Fibroblast of the aortic adventitia (primary cell): ENCODE measurements at places on chromosomes 13 and 19. TPM values are rescaled to one million over a fixed set of nuclear protein-coding genes. Genes with fewer than 3 reads are reported as not detected.
A peak's percentile ranks its signal among the peaks of the same experiment; 100 is the strongest.

- peak; percentile 47 for DNase-seq
Observed at GRCh38 chr13:33017323-33017929, 1.2 kb downstream of the KL start.

GRCh38 chr19:1016647-1017114 is 4.2 kb downstream of the TMEM259 start:
- peak; percentile 62 for DNase-seq

DNA sequence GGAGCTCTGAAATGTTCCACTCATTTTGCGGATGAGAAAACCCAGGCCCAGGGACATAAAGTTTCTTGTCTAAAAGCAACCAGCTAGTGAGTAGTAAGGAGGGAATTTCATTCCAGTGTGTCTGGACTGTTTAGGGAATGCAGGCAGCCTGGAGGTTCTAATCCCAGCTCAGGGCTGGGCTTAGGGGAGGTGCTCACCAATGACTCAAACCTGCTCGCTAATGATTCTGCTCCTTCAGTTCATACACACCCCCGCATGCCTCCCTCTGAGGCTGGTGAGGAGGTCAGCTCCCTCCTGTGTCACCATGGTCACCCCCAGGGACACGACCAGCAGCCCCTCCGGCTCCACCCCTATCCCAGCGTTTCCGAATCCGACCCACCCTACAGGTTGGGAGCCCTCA is 34.6 kb downstream of the CYP4F2 start:
- DNase-seq = no peak

The SIGLEC8 gene
- not detected in 2 replicates for total RNA-seq

DNA sequence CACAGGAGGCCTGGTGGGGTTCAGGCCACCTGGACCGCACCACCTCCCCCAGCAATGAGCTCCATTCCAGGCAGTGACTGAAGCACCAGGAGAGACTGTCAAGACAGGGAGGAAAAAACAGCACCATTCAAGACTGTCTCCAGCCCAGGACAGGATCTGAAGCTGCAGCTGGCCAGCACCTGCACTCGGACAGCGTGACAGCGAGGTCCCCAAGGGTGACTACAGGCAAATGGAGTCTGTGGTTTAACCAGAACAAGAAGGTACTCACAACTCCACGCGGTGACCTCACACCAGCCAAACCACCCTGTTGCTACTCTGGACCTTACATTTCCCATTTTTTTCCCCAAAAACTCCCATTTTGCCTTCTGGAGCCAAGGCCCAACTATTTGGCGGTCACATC is 9.8 kb downstream of the MED26 start:
- no peak for DNase-seq

GRCh38 chr13:111548805-111549204 is 228.4 kb downstream of the TEX29 start:
- DNase-seq = no peak

- peak; percentile 89 for DNase-seq
Observed at GRCh38 chr13:37640499-37640898, 41.9 kb upstream of the POSTN start.

- DNase-seq = peak; percentile 48
Observed at GRCh38 chr19:5041168-5041912, 72.4 kb downstream of the KDM4B start.

GRCh38 chr13:79778741-79779460 is 297.9 kb downstream of the NDFIP2 start:
- DNase-seq = no peak

The NPAS1 gene
- 0.49 and 2.1 TPM in 2 replicates for total RNA-seq

DNA sequence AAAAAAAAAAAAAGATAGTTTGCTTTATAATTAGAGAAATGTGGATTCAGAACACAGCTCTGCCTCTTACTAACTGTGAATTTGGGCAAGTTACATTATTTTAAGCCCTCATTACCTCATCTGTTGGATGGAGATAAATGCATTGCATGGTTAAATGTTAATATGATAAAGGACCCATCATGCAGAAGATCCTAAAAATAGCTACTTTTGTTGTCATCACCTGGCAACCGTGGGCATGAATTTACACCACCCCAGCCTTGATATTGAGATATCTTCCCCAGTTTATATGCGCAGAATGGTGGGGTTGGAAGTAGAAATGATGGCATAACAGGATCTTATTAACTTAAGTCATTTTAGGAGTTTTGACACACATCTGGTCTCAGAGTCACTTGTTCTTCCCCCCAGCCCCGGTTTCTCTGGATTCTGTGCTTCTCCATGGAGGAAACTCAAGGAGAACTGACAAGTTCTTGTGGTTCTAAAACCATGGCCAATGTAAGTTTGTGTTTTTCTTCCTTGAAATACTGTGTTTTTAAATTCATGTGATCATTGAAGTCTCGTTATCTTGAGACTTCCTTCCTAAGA is 8.9 kb downstream of the ZNF546 start:
- no peak for DNase-seq

- no peak for DNase-seq
Observed at GRCh38 chr19:2488942-2489731, 13.2 kb downstream of the GADD45B start.

GRCh38 chr19:30580673-30581072 is 208.5 kb downstream of the ZNF536 start:
- no peak for DNase-seq

DNA sequence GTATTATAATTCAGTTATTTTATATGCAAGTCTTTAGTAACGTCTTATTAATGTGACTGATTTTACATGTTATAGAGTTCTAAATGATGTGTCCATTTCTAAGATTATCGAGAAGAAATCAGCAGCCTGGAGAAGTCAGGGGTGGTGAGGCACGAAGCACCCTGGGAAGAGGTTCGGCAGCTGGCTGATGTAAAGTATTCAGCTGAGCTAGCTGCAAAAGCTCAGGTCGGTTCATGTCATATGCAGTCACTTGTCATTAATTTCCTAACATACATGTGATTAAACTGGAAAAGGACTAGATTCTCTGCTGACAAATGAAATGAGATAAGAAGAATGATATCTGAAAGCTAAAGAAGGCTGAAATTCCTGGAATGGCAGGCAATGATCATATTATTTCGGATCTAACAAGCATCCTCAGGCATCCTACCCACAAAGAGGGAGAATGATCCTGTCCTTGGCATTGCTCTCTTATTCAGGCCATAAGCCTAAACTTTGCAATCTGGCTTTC is 383.0 kb upstream of the SLITRK1 start:
- no peak for DNase-seq

DNA sequence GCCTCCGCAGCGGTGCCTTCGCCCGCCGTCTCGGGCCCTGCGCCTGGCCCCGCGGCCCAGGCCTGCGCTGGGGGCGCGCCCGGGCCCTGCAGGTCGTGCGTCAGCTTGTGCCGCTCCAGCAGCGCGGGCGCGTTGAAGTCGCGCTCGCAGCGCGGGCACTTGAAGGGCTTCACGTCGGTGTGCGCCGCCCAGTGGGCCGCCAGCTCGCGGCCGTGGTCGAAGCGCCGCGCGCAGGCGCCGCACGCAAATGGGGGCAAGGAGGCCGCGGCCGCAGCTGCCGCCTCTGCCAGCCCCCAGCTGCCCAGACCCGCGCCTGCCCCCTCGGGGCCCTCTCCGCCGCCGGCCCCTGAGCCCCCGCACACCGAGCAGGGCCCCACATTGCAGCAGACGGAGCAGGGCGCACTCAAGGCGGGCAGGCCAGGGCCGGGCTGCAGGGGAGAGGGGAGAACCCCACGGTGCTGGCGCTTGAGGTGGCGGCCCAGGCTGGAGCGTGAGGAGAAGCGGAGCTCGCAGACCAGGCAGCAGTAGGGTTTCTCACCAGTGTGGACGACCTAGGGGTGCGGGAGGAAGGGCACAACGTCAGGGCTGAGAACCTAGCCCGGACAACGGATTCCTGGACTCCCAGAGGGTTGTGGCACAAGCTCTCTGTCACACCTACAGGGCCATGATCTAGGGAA is 6.1 kb downstream of the FIZ1 start:
- no peak for DNase-seq

The C1QTNF9B gene
- total RNA-seq = not detected in 2 replicates

DNA sequence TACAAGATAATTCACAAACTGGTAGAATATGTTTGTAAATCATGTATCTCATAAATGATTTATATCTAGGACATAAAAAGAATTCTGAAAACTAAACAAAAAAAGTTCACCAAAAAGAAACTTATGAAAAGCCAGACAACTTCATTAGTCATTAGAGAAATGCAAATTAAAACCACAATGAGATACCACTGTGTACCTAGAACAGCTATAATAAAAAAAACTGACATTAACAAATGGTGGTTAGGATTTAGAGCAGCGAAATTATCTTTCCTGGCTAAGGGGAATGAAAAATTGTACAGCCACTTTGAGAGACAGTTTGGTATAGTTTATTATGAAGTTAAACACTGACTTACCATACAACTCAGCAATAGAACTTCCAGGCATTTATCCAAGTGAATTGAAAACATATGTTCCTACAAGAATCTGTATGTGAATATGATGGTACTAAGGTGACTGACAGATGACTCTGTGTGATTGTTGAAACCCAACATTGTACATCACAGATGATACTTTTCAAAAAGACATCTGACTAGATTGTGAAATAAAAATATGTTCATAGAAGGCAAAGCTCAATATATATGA is 41.8 kb downstream of the UGGT2 start:
- peak; percentile 33 for DNase-seq

- no peak for DNase-seq
Observed at GRCh38 chr19:5559804-5560133, 8.0 kb downstream of the TINCR start.

The CEACAM19 gene
- 1.3 and 2.5 TPM in 2 replicates for total RNA-seq

The WDR88 gene
- not detected in 2 replicates for total RNA-seq

GRCh38 chr13:40024967-40025714 is 369.7 kb downstream of the COG6 start:
- peak; percentile 4 for DNase-seq

The UBE2L5 gene
- under 0.01 TPM in 1 of 2 replicates, not detected in the other for total RNA-seq

DNA sequence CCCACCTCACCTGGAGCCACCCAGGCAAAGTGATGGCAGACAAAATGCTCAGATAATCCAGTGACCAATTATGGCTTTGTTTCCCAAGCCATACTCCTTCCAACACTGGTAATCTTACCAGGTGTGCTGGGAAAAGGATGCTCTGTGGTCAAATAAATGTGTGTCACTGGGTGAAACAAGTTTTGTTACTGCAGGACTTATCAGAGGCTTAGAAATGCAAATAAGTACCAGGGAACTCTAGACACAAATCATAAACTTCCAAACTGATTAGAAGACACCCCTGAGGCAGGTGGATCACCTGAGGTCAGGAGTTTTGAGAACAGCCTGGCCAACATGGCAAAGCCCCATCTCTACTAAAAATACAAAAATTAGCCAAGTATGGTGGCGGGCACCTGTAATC is 26.4 kb downstream of the PIN1 start:
- DNase-seq = no peak

DNA sequence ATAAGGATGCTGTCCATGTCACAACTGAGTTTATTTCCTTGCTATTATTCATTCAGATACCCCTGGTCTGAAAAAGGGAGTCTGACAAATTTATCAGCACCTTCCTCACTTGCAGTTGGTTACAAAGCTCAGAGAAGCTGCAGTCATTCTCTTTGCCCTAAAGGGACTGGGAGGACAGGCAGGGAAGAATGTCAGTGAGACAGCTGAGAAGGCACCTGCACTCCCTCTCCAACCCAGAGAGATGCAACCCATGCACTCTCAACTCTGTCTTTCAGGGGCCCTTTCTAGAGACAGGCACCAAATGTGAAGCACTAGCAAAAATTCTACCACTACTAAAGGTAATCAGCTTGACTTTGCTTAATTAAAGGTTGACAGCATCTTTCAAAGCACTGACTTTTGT is 83.3 kb downstream of the CRYL1 start:
- DNase-seq = no peak

The KLK3 gene
- total RNA-seq = not detected in 2 replicates

DNA sequence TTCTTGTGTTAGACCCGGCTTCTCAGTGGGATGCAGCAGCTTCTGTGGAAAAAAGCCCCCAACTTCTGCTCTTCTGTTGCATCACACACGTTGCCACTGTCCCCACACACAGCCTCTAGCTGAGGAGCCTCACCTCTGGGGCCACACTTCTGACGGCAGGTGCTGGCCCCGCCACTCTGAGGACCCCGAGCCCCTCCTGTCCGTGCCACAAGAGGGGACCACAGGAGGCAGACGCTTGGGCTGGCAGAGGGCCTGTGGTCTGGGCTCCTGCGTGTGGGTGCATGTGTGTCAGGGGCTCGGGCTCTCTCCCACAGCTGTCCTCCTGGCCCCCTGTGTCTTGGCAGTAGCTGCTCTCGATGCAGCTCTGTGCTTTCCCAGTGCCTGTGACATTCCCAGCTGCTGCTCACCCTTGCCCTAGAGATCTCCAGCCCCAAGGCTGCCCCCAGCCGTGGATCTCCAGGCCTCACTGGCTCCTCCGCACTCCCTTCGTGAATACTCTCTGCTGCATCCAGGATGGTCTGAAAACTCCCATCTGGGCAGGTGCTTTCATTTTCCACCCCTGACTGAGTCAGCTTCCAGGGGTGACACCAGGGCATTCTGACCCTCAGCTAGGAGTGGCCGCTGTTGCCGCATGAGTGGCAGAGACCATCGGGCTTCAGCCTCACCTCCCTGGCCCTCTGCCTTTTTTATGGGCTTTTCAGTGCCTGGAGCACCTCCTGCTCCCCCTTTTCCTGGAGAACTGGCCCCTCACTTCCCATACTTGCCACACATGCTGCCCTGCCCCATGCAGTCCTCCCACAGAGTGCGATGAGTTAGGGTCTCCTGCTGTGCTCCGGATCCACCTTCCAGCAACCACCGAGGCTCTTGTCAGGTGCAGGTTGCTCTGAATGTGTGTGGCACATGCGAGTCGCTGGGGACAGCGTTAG is 13.7 kb downstream of the MAU2 start:
- DNase-seq = no peak

The PRR22 gene
- total RNA-seq = 0.09 and 1.1 TPM in 2 replicates

- DNase-seq = no peak
Observed at GRCh38 chr19:49109569-49110233, 4.5 kb upstream of the LIN7B start.

The VSTM2B gene
- total RNA-seq = not detected in 2 replicates

- peak; percentile 27 for DNase-seq
Observed at GRCh38 chr19:29294343-29294811, 81.4 kb upstream of the UQCRFS1 start.

- DNase-seq = no peak
Observed at GRCh38 chr13:112728375-112729126, 38.7 kb downstream of the ATP11A start.

DNA sequence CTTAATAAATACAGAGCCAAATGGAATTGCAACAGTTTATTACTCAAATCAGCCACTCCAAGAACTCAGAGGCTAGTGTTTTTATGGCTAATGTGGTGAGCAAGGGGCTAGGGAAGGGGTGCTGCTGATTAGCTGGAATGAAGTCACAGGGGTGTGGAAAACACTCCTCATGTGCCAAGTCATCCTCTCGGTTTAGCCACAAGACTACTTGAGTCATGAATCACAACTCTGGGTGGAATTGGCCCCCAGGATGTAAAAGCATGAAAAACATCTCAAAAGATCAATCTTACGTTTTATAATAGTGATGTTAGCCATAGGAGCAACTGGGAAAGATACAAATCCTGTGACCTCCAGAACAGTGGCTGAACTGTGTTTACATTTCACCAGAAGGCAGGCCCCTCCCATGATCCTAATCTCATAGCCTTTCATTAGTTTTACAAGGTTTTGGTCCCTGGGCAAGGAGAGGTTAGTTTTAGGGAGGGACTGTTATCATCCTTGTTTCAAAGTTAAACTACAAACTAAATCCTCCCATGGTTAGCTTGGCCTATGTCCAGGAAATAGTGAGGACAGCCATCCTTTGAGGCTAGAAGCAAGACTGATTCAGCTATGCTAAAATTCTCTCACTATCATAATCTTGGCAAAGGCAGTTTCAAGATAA is 2020.1 kb upstream of the PCDH20 start:
- peak; percentile 92 for DNase-seq

- DNase-seq = peak; percentile 28
Observed at GRCh38 chr13:50071379-50071778, 56.1 kb downstream of the KCNRG start.
